ENCODE measurements at places on chromosomes 16 and 17. TPM values are rescaled to one million over a fixed set of nuclear protein-coding genes. Genes with fewer than 3 reads are reported as not detected.

WNT9B gene
- 0.70 TPM for total RNA-seq

SPATA32 gene
- total RNA-seq = not detected

SCNN1B gene
- total RNA-seq = 4.0 TPM

VWA3A gene
- 2.1 TPM for total RNA-seq

TSEN54 gene
- total RNA-seq = 44.0 TPM

All from spleen (tissue), 13 donors.